Omental fat pad (tissue), 4 donors: ENCODE measurements at places on chromosomes 7 and 10. TPM values are rescaled to one million over a fixed set of nuclear protein-coding genes. Genes with fewer than 3 reads are reported as not detected.

DNA sequence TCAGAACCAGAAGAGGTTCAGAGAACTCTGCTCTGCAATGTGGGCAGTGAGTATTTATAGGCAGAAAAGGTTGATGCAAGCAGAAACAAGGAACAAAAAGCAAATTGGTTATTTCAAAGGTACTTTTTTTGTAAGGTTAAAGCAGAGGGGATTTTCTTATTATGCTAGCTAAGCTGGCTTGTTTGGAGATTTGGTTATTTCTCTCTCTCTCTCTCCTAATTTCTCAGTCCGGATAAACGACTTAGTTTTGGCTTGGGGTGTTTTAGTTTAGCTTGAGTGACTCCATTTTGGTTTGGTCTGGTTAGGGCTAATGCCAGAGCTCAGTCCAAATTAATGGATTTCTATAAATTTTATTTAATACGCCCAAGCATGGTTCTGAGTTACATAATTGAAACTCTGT is 566.8 kb downstream of the SH2D4B start:
- no peak for DNase-seq

DNA sequence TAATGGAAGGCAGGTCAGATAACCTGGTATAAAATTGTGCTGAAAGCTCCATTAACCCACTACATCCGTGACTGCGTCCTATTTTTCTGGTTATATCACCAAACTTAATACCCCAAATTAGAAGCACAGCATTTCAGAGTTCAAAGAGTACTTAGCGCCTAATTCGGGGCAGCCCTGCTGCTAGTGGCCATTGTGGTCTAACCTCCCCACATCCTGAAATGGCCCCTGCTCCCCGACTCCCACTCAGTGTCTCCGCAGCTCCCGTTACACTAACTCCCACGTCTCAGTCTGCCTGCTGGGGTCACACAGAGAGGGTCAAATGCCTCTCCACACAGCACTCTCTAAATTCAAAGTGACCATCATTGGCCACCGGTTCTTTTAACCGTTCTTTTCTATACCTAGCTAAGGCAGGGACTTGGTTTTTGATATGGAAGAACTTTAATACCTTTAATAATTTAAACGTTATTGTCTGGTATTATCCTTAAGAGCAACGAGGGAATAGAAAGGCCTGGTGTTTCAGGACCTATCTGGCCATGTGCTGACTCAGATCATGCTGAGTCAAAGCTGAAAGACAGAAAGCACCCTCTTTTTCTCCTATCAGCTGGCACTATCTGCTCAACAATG is 117.1 kb downstream of the KMT2E start:
- DNase-seq, result no peak

GRCh38 chr10:95475827-95476468 is 85.2 kb downstream of the SORBS1 start:
- DNase-seq, result no peak

DNA sequence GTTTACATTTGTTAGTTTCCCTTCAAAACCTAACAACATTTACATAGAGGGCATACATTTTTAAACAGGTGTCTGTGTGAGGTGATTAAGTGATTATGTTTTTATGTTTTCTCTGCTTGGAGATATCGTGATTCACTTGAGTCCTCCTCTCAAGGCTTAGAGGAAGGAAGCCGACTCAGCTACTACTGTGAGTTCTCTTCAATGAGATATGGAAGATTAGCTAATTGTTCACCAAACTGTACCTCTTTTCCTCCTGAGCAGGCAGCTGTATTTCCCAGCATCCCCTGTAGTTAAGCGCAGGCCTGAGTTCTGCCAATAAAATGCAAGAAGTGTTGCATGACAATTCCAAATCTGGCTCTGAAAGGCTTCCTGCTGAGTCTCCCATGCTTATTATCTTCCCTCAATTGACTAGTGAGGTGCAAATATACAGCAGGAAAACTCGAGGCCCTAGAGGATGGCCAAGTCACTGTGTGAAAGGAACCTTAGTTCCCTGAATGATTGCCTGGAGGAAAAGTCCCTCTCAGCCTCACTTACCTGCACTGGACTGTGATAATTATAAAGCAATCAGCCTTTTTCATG is 528.7 kb downstream of the GRM8 start:
- DNase-seq, result no peak

DNA sequence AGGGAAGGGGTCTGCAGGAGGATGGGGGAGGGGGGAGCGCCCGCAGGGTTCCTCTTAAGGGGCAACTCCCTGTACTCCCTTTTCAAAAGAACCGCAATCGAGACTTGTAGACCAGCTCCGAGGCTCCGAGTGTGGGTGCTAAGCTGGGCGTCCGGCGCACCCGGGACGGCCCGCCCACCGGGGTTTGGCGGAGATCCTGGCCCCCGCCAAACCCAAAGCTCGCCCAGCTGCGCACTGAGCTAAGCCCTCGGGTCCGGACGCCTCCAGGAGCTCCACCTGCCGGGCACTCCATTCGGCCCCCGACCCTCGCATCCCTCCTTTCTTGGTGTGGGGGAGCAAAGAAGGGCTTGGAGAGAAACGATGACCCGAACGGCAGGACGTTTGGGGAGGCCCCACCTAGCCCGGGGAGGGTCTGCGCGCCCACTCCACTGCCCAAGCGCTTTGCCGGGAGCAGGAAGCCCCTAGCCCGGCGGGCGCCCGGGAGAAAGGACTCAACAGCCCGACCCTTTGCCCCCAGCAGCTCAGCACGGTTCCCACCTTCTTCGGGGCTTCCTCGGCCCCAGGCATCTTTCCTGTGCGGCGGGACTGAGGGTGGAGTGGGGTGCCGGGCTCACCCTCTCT is 651 bp downstream of the AFAP1L2 start:
- DNase-seq, result no peak

GRCh38 chr7:105691680-105692564 is 110.6 kb upstream of the EFCAB10 start:
- no peak for DNase-seq

- no peak for DNase-seq
These were observed 27.7 kb downstream of the BCCIP start for GRCh38 chr10:125850766-125851731.

Gene PSD
- 1.1 TPM for total RNA-seq

Gene FGL2
- 31.3 TPM for total RNA-seq

Gene DLX5
- not detected for total RNA-seq

Gene ACSL5
- 58.8 TPM for total RNA-seq

Gene SPDYE9
- not detected for total RNA-seq
